ENCODE measurements at places on chromosomes 16 and 17.

DNA sequence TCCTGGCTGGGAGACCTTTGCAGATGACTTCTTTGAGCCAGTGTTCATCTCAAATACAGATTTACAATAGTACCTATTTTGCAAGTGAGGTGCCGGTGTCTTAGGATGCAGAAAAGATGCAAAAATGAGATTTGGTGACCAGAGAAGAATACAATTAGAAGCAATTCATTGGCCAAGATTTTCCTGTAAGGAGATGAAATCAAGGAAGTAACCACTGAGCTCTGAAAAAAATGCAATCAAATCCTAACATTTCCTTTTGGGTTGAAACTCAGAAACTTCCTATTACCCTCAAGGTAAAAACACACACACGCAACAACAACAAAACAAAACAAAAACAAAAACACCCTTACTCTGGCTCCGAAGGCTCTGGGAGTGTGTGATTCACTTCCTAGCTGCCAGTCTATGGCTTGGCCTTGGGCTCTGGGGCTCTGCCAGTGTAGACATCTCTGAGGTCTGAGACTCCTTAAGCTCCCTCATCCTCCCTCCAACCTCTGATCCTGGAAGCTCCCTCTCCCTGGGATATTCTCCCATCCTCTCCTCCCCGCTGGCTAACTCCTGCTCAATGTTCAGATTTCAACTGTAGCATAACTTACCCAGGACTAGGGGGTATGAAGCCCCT is 16.8 kb upstream of the MT4 start:
- DNase-seq: no peak

DNA sequence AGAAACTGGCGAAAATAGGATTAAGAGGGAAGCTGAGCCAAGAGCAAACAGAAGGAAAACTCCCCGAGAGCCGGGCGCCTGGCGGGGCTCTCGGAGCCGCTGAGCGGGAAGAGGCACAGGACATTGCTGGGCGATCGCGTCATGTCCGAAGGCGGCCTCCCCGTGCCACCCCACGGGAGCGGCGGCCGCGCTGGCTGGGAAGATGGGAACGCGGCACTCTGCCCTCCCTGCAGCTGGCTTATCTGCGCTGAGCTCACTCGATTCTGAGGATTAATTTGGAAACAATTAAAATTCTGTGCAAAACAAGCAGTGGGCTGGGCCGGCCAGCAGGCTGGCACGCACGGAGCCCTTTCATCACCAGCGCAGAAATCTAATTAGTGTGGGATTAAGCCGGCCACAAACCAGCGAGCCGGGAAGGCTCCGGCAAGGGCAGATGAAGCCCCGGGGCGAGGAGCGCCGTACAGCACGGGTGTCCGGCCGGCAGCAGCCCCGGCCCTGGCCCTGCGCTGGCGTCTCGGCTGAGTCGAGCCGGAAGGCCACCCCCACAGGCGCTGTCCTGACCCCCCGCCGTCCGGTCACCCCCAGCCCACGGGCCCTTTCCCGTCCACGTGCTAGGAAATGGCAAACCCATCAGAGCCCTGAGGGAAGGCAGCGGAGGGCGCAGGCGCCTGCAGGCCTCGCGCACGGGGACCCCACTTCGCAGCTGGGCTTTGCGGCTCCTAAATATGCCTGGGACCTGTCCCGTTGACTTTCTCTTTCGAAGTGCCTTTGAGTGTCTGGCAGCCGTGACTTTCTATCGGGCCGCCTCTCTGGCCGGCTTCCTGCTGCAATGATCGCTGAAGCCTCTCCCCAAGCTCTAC is 37.9 kb downstream of the SOX8 start:
- no peak for DNase-seq

DNA sequence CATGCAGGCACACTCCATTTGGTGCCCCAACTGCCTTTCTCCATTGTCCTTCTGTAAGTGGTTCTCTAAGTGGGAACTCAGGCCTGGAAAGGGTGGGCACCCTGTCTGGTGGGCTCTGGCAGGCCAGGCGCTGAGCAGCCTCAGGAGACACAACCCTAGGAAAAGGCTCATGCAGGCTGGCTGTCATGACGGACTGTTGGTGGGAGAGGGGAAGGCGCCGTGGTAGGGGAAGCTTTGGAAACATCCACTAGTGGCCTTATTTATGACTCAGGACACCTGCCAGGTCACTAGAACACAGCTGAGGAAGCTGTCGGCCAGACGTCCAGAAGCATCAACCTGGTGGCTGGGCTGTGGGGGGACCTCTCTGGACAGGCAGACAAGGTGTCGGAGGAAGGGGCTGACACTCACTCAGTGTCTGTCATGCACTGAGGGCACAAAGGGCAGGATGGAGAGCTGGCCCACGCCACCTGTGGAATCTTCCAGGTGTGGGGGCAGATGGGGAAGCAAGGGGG is 216.0 kb downstream of the SEC14L1 start:
- no peak for DNase-seq

DNA sequence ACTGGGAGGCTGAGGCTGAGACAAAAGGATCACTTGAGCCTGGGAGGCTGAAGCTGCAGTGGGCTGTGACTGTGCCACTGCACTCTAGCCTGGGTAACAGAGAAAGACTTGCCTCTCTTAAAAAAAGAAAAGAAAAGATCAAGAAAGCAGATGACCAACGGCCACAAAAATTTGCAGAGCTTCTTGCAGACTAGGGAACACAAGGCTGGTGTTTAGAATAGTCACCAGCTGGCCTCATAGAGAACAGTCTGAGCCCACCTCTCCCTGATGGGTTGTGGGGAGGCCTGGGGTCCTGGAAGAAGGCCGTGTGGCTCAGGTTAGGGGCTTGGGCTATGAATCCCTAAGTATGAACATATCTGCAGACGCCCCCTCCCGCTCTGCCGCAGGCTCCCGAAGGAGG is 73.7 kb upstream of the MED9 start:
- no peak for DNase-seq

- DNase-seq: no peak
Measured at GRCh38 chr16:29649588-29650494, 13.2 kb upstream of the SPN start.
